Right kidney (tissue), 9 donors: ENCODE measurements at places on chromosomes 12 and 14.

DNA sequence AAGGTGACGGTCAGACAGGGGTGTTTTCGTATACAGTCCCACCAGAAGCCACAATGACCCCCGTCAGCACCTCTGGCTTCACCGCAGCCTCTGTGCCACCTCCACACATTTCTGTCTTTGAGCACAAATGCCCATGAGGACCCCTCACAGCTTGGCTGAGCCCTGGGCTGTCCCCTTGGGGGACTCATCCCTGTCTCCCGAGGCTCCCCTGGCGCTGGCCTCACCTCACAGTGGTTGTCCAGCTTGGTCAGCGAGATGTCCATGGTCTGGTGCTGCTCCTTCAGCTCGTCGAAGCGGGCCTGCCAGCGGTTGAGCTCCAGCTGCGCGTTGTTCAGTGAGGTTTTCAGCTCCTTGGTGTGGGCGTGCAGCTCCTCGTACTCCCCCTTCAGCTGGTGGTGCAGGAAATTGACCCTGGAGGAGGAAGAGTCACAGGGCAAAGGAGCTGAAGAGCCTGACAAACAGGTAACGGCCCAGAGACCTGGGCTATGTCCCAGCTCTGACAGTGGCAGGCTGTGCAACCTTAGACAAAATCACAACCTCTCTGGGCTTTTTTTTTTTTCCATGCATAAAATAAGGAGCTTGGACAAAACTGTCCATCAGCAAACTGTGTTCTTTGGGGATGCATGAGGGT is 52.7 kb upstream of the GPR68 start:
- DNase-seq: no peak

DNA sequence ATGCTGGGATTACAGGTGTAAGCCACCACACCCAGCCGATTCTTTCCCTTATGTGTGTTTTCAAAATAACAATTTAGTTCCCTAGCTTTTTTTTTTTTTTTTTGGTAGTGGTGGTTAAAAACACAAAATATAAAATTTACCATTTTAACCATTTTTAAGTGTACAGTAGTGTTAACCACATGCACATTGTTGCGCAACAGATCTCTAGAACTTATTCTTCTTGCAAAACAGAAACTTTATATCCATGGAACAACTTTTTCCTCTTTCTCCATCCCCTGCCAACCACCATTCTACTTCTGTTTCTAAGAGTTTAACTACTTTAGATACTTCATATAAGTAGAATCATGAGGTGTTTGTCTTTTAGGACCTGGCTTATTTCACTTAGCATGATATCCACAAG is 1.1 kb upstream of the NDUFA12 start:
- DNase-seq: no peak

- DNase-seq: no peak
These were observed 18.6 kb upstream of the ZDHHC17 start for GRCh38 chr12:76745343-76745742.

DNA sequence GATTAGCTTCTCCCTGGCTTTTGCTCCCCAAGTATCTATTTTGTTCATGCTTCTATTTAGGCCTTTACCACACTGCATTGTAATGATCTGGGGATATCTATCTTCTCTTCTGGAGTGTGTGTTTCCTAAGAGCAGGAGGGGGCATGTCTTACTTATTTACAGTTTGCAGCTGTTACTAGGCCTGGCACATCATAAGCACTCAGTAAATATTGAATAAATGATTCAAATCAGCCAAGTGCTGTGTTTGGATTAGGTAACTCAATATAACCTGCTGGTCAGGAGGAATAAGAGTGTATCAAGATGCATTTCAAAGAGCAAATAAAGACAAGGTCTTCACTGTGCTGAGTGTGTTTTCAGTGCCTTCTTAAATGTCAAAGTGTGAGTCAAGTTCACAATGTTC is 186.1 kb downstream of the FOXG1 start:
- no peak for DNase-seq

DNA sequence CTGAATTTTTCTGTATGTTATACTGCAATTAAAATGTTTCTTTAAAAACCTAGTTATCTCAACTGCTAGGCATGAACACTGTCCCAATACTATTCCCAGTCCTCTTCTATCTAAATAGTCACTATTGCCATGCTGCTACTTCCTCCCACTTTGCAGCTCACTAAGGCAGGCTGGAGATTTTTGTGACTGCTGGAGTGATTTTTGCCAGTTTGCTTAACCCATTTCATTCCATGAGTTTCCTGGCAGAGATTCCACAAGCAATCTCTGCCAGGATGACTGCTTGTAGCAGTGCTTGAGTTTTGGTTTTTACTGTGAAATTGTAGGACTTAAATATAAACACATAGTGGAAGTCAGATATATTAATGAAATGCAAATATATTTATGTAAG is 80.8 kb downstream of the BHLHE41 start:
- no peak for DNase-seq
